ENCODE measurements at places on chromosomes 2 and 18.

DNA sequence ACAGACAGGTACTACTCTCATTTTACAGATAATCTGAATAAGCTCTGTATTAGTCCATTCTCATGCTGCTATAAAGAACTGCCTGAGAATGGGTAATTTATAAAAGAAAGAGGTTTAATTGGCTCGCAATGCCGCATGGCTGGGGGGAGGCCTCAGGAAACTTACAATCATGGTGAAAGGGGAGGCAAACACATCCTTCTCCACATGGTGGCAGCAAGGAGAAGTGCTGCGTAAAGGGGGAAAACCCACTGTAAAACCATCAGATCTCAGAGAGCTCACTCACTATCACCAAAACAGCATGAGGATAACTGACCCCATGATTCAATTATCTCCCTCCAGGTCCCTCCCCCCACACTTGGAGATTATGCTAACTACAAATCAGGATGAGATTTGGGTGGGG is 254.4 kb downstream of the KCNE4 start:
- DNase-seq: peak; percentile 53

DNA sequence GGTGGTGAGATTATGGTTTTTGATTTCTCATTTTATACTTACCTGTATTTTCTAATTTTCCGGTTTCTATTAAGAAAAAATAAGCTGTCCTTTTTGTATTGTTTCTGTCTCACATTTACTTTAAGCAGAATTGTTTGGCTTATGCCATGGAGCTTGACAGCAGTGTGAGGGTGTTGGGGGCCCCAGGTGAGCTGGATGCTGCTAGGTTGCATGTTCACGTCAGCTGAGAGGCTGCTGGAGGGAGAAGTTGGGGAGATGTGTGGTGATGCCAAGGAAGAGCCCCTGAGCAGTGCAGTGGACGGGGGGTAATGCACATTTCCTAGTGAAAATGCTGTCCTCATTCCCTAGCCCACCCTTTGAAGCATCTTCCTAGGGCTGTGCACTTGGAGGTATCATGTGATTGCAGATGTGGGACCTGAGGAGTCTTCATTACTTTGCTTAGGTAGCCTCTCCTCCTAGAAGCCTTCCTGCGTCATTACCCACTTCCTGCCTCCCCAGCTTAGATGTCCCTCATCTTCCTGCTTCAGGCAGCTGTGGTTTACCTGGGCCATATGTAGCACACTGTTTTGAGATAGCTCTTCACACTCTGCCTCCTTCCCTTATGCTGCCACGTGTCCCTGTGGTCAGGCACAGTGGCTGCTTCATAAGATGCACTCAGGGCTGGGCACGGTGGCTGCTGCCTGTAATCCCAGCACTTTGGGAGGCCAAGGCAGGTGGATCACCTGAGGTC is 16.2 kb downstream of the ATG16L1 start:
- DNase-seq: no peak

GRCh38 chr2:83016343-83017110 is 1442.6 kb downstream of the SUCLG1 start:
- DNase-seq: no peak

DNA sequence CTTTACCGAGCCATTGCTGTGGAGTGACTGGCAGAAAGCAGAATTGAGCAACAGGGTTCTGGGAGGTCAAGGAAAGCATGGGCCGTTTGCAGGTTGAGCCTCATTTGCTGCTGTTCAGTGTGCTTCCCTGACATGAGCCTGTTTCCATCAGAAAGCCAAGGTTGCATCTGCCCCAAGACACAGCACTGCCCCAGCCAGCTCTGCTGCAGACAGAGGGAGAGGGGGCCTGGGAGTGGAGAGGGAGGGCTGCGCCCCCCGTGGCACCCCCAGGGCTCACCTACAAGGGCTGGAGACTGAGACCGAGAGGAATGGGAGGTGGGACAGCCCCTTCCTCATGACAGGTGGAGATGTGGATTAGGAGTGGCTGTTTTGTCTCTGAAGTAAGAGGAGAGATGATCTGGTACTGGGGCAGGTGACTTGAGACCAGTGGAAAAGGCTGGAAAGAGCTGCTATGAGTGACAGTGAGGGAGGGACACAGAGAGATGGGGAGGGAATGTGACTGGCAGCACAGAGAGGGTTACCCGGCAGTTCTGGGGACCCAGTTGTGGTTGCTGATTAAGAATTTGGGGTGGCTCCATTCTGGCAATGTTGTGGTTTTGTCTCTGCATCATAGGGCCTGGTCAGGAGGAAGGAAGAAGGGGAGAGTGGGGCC is 218.0 kb downstream of the DYSF start:
- DNase-seq: no peak

- DNase-seq: no peak
These were observed 307 bp upstream of the DUSP11 start for GRCh38 chr2:73780237-73780582.

- DNase-seq: no peak
These were observed 204.8 kb upstream of the SYT4 start for GRCh38 chr18:43482136-43482535.

GRCh38 chr18:58544179-58544578 is 84.7 kb downstream of the ALPK2 start:
- DNase-seq: no peak

- no peak for DNase-seq
These were observed 72.1 kb upstream of the DSG1 start for GRCh38 chr18:31245820-31246219.

GRCh38 chr2:200662727-200663126 is 76.9 kb downstream of the AOX1 start:
- peak; percentile 44 for DNase-seq

- DNase-seq: no peak
These were observed 19.5 kb upstream of the FAM136A start for GRCh38 chr2:70321370-70321769.

GRCh38 chr2:47061944-47062678 is 93.0 kb downstream of the STPG4 start:
- no peak for DNase-seq

DNA sequence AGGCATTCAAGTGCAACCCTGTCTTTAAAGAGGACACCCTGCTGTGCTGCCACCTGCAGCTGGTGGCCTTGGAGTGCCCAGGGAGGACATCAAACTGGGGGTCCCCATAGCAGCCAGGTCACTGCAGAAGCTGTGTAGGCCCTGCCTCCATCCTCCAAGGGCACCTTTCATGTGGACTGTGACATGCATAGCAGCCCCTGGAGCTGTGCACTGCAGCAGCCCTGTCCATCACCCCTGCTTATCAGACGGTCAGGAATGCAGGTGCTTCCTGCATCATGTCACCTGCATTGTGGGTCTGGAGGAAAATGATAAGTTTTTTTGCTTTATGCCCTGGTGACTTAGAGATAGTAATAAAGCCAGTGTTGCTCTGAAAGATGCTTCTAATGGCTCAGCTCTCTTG is 155.7 kb downstream of the DYSF start:
- no peak for DNase-seq

DNA sequence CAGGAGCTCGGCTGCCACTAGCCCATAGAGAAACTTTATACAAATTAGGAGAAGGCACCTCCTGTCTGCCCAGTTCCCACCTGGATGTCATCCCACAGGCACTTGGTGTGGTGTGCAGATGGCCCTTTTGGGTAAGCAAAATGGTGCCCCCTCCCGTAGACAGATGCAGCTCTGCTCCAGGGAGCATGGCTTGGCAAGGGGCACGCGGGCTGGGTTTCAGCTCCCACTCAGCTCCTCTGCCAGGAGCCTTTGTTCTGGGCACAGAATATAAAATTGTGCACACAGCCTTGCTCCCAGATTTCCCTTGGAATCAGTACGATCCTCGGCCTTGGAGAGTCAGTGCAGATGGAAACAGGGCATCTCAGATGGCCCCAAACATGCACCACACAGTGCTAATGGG is 20.3 kb upstream of the KCNF1 start:
- DNase-seq: no peak

DNA sequence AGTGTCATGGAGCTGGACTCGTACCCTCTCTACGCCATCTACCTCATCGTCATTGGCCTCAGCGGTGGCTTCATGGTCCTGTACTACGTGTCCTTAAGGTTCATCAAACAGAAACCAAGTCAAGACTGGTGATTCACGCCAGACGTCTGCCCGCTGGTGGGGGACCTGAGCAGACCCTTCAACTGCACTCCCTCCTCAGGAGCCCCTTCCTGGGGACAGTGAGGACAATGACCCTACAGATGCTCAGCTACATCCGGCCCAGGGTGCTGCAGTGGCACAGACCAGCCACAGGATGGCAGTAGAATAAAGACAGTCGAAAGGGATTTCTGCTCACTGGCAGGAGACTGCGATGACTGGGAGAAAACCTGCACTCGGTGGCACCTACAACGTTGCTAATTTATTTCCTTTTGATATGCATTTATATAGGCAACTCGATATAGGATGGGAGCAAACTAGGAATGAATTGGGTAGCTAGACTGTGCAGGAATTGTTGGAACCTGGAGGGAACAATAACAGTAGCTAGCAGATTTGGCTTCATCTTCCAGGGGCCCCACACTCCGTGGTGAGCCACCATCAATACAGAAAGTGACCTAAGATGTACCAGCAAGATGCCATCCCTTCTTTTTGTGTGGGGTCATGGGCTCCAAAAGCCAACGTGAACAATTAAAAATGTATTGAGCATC is 39.2 kb downstream of the ABCG8 start:
- peak; percentile 69 for DNase-seq

GRCh38 chr2:183465048-183465447 is 340.8 kb downstream of the NUP35 start:
- no peak for DNase-seq

- no peak for DNase-seq
These were observed 32.1 kb downstream of the TNFRSF11A start for GRCh38 chr18:62357079-62357719.
